ENCODE measurements at places on chromosomes 7 and 10.
A peak's percentile ranks its signal among the peaks of the same experiment; 100 is the strongest.

GRCh38 chr10:35885076-35885475 lies 243.0 kb upstream of the FZD8 start:
- no peak for DNase-seq

- no peak for DNase-seq
Measured at GRCh38 chr7:106120500-106120899, 8.4 kb upstream of the SYPL1 start.

DNA sequence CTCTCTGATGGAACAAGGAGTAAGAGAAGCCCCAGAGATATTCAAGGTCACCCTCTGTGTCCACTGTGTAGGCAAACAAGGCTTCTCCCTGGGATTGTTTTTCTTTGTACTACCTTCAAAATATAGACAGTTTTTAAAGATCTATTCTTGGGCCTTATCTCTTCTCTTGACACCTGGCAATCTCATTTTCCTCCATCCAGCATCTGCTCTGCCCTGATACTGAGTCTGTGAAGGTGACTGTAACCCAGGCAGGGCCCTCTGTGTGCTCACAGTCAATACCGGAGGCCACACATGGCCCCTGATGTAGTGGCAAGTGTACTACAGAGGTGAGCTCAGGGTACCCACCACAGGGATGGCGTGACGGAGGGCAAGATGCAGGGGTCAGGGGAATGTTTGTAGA lies 221.1 kb downstream of the SNX10 start:
- DNase-seq, result no peak

- no peak for DNase-seq
Measured at GRCh38 chr7:112907658-112908057, 117.5 kb upstream of the TMEM168 start.

DNA sequence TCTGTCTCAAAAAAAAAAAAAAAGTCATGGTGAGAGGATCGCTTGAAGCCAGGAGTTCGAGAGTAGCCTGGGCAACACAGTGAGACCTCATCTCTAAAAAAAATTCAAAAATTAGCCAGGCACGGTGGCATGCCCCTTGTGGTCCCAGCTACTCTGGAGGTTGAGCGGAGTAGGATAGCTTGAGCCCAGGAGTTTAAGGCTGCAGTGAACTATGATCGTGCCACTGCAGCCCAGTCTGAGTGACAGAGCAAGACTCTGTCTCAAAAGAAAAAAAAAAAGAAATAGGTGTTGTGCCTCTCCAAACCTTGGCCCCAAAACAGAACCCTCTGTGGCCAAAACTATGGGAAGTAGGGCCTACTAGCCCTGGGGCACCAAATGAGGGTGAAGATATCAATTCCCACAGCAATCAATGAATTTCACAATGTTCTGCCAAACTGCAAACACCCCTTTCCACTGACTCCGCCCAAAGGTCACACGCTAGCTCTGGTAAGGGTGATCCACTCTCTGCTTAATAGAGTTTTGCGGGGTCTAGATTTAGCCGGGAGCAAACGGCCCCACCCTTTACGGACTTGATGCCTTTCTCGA lies 16.9 kb downstream of the SSC4D start:
- DNase-seq, result no peak

GRCh38 chr7:67364441-67365017 lies 367.9 kb downstream of the TYW1 start:
- no peak for DNase-seq

- DNase-seq, result no peak
Measured at GRCh38 chr7:18995811-18996426, 121.5 kb downstream of the TWIST1 start.

DNA sequence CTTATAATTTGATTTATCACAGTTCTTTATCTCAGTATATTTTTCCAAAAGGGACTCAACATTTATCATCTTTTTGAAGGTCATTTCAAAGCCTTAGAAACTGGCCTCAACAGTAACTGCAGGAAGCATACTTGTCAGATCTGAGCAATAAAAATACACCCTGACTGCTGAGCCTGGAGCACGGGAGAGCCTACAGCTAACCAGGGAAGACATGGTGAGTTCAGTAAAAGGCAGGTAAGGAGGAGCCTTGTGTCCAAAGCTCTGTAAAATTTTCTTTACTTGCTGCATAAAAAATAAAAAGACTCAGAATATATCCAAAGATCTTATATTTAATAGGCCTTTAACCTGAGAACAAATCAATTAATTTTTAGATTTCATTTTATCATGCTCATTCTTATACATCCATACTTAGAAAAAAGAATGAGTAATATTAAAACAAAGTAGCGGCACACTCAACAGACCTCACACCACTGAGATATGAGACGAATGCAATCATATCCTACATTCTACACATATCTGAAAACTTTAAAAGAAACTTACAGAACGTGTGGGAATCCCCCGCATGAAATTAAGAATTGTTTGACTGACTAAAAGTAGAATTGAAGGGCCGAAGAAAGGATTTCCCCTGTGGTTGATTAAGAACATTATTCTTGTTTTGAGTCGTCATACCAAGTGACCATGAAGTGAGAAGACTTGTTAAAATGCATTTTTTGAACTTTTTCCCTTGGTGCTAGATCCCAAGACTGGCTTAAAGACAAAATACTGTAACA lies 296.4 kb upstream of the MKLN1 start:
- no peak for DNase-seq

DNA sequence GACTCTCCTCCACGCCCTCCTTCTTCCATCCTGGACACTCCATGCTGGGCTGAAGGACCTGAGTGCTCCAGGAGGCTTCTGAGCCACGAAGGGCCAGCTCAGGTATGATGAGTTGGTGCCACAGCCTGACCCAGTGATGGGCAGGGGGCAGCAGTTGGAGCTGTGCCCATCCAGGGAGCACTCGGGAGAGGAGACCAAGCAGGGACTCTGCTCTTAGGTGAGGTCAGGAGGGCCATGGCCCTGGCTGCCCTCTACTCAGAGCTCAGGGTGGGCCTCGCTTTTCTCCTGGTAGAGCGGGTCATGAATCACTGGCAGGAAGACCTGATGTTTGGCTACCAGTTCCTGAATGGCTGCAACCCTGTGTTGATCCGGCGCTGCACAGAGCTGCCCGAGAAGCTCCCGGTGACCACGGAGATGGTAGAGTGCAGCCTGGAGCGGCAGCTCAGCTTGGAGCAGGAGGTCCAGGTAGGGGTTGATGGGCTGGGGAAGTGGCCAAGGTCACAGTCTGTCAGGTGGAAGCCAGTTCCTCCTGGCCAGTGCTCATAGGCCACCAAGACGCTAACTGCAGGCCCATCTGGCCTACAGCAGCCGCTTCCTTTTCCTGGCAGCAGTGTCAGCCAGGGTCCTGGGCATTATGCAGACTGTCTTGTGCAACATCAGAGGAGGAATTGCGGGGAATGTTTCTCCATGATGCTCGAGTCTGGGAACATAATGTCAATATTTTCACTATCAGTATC lies 50.8 kb downstream of the ALOX5 start:
- DNase-seq, result no peak

- DNase-seq, result no peak
Measured at GRCh38 chr7:93980744-93981479, 23.2 kb downstream of the BET1 start.

DNA sequence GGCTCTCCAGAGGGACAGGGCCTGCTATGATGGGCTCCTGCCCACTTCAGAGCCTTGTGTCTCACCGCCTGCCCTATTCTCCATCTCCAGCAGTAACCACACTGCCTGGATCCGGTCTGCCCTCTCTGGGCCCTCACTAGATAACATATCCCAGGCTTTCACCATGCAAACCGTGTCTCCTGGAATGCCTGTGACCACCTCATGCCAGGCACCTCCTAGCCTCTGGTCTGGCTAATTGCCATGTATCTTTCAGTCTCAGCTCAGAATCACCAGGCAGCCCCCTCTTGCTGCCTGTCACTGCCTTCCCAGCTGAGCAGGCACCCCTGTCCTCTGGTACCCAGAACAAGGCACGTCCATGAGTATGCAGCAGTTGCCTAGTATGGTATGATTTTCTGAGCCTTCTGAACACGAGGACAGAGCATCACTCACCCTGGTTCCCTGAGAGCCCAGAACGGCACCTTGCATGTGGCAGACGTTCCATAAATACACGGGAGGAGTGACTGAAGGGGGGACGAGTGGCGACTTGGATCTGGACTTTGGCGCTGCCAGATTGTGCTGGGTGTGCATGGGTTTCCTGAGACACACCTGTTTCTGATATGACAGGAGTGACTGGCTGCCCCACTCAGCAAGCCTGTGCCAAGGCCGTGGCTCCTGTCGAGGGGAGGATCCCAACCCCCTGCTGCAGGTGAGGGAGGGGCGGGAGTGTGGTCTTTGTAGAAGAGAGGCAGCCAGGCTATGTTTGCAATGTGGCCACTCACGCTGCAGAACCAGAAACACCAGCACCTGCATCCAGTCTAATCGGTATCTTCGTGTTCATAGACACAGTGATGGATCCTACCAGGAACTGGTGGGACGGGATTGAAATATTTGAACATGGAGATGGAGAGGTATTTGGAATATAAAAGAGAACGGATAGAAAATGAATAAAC lies 95.2 kb downstream of the VOPP1 start:
- DNase-seq, result no peak

DNA sequence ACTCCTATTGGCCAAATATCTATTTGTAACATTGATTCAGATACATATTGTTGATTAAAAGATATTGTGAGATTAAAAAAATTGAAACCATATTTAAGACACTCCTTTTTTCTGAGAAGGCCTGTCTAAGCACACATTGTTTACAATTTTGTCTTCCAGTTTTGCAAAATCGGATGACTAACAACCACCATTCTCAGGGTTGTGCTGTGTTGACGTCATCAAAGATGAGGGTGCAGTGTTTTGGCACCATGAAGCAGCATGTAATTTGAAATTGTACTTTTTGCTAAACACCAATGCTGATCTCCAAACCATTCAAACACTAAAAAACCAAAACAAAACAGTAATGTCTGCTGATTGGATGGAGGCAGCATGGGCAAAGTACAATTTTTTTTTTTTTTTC lies 7.4 kb downstream of the CREB5 start:
- no peak for DNase-seq

GRCh38 chr7:51067757-51068156 lies 248.9 kb downstream of the COBL start:
- peak; percentile 5 for DNase-seq

- DNase-seq, result no peak
Measured at GRCh38 chr7:23062452-23062851, 43.1 kb upstream of the KLHL7 start.

DNA sequence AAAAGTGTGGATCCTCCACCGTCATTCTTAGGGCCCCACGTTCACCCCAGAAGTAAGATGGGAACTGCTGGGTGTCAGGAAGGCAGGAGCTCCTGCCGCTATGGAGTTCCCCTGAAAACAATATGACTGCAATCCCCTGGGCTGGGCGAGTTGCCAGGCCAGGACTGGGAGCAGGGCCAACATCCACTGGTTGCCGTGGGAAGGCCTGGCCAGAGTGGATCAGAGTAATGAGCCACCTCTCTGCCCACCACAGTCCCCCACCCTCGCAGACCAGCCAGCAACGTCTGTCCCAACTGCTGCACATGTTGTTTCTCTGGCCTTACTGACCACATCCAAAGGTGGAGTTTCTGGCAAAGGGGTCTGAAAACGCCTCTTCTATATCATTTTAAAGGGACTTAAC lies 86.6 kb downstream of the STRA8 start:
- DNase-seq, result no peak

DNA sequence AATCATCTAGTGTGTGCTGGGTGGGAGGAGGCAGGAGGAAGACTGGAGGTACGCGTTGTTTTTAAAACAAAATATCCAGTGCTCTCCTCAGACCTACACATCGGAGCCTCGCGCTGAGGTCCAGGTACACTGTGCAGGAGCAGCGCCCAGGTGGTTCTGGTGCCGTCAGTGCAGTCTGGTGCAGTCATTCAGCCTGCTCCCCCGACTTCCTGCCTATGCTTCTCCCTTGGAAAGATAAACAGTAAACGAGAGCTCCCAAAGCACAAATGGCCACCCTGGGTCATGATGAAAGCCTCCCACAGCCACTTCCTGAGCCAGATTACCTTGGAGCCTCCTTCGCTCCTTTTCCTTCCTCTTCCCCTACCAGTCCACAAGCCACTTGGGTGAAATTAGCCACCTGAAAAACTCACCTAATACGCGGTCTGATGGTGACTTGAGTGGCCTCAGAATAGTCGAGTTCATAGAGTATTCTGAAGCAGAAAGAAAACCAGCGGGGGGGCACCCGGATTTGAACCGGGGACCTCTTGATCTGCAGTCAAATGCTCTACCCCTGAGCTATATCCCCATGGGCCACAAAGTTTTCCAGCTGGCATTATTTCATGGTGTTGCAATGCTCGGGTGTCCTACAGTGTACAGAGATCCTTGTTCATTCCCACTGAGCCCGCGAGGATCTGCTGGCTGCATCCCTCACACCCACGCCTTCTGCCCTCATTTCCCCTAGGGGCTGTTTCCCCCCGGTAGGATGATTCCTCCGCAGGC lies 82.5 kb downstream of the ZNF467 start:
- no peak for DNase-seq

- DNase-seq, result no peak
Measured at GRCh38 chr10:13758312-13758711, 171.5 kb downstream of the PRPF18 start.

DNA sequence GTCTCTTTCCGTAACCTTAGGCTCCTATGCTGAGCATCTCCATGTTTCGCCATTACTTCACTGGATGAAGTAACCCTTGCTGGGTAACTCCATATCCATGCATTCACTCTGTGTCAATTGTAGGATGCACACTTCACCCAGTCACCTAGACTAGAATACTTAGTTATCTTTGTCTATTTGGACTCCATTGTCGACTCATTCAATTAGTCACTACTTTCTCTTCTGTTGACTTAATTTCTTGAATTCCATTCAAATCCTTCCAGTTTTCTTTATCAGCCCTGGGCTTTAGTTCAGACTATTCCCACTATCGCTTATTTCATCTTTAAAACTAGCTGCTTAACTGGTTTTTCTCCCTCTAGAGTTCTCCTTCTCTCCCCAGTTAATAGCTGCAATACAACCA lies 111.3 kb upstream of the TNS3 start:
- DNase-seq, result no peak

DNA sequence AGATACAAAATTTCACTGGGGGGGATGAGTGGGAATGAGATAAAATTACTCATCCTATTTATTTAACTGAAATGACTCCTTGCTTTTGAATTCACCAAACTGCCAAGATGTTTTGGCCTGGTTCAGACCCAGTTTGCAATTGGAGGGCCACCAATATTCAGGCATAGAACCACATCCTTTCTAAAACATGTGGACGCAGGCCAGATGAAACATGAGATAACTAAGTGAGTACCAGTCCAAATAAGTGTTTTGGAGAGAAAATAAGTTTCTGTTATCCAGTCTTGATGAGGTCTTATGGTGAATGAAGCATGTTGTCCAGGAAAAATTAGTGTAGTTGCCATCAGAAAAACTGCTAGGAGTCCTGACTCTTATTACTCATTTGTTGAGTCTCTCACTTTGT lies 36.3 kb upstream of the PDK4 start:
- no peak for DNase-seq

GRCh38 chr10:10780746-10781145 lies 236.9 kb upstream of the CELF2 start:
- no peak for DNase-seq

GRCh38 chr7:158102897-158103296 lies 484.7 kb downstream of the PTPRN2 start:
- no peak for DNase-seq

- DNase-seq, result no peak
Measured at GRCh38 chr7:55060636-55061022, 41.8 kb downstream of the EGFR start.

All from NCI-H748 treated with DMSO at 0.1 percent for 48 hours (cell line).